Activated effector memory CD4-positive, alpha-beta T cell treated with Interleukin-2 at 50 U/mL for 16 hours (primary cell): ENCODE measurements at places on chromosomes 2 and 18.

GRCh38 chr2:44674473-44675284 is 266.8 kb upstream of the SIX3 start:
- no peak for DNase-seq

GRCh38 chr2:98452396-98453027 is 7.9 kb downstream of the INPP4A start:
- DNase-seq = no peak

- no peak for DNase-seq
These were observed 276 bp downstream of the NFE2L2 start for GRCh38 chr2:177264209-177264692.

- DNase-seq = no peak
These were observed 13.7 kb downstream of the NGEF start for GRCh38 chr2:232999354-232999753.

- DNase-seq = no peak
These were observed 250.9 kb downstream of the PTH2R start for GRCh38 chr2:208657468-208657867.

DNA sequence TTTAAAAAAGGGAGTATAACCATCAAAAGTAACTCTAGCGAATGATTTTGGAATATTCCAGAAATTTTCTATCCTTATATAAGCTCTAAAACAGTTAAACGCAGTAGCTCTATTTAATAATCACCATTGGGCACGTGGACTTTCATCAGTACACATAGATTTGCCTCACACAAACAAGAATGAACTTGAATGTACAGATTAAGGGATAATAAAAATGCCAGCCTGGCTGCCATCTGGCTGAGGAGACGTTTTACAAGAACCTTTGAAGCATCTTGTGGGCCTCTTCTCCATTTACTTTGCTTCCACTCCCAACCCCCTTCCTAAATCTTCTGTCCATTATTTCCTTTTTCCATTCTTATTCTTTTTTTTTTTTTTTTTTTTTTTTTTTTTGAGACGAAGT is 47.2 kb downstream of the AGAP1 start:
- no peak for DNase-seq

DNA sequence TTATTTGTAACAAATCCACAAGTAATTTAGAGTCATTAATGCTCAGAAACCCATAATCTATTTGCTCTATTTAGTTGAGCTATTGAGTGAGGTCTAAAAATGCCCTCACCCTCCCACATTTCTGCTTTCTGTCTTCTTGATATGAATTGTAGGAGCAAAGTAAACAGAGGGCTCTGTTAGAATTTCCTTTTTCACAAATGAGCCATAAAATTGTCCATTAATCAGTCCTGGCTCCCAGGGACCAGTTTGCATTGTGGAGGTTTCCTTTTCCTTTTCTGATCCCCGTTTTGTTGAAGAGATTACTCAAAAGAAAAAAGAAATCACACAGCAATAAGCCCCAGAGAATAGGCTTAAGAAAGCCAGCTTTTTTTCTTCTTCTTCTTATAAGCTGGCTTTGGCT is 476.7 kb downstream of the EPHA4 start:
- DNase-seq = no peak

DNA sequence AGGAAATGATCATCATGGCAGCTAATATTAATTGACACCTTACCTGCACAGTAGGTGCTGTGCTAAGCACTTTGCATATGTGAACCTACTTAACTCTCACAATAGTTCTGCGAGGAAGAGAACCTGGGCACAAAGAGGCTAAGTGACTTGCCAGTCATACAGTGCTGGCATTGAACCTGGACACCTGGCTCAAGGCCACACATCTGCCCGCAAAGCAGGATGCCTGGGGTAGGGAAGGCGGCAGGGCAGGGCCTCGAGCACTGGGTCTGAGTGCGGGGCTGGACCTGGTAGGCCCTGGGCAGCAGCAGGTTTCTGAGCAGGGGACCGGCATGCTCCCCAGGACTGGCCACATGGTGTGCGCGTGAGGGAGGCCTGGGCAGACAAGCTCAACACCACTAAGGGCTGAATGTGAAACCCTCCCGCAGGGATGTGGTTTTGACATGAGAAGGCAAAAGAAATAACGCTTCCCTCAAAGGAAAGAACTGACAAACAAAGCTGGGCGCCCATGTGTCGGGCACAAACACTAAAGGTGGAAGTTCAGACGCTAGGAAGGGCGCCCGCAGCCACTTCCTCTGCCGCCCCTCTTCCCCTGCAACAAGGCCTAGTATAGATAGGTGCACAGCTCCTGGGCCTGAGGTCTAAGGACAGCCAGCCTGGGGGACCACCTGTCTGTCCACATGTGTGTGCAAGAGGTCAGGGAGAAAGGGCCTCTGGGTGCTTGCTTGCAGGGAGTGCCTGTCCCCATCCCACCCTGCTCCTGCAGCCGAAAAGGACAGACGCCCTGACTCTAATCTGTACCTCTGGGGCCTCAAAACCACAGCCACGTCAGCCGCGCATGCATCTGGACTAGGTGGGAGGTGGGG is 92.5 kb downstream of the ZFP36L2 start:
- peak; percentile 77 for DNase-seq

DNA sequence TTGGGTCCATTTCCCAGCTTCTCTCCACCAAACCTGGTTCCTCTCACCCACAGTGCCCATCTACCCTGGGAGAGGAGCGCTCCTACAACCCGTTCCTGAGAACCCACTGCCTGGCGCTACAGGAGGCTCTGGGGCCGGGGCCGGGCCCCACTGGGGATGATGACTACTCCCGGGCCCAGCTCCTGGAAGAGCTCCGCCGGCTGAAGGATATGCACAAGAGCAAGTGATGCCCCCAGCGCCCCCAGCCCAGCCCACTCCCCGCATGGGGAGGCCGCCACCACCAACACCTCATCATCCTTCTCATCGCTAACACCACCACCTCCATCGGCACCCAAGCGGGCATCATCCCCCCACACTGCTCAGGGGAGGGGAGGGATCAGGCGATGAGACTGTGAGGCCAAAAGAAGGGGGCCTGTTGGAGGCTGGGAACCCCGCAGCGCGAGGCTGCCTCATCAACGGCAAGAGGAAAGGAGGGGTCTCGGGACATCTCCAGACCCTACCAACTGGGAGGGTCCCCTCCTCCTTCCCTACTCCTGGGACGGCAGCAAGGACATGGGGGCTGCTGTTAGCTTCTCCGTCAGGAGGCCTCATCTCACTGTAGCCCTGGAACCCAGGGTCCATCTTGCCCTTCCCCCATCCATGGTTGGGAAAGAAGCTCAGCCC is 11.8 kb upstream of the CATIP start:
- no peak for DNase-seq

GRCh38 chr2:223854741-223855140 is 17.4 kb upstream of the AP1S3 start:
- DNase-seq = no peak

DNA sequence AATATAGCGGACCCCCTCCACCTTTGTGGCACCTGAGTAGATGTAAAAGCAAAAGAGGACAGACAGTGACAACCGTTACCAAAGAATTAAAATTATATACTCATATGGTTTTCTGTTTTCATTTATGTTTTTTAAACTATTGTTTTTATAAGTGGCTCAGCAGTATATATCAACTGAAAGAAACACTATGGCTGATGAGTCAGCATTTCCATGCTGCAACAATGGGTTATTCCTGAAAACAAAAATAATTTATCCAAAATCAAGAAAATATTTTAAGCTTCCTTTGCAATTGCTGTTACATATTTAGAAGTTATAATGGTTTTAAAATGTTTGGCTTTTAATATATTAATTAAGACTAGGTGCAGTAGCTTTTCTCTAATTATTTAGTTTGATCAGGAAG is 17.7 kb downstream of the MRPS9 start:
- no peak for DNase-seq

DNA sequence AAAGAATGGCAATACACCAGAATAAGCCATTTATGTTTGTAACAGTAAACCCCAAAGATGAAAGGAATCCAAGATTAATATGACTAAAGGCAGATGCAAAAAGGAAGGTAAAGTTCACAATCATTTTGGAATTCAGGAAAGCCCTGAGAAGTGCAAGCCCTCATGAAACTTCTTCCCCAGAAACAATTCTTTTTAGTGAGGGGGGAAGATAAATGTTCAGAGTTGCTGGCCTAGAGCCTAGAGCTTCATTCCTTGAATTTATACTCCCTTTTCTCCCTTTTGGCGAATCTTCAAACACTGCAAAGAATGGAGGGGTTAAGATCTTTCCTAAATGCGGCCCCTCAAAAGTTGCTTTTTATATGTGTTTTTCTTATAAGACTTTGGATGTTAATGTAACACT is 368.8 kb downstream of the MEIS1 start:
- no peak for DNase-seq

DNA sequence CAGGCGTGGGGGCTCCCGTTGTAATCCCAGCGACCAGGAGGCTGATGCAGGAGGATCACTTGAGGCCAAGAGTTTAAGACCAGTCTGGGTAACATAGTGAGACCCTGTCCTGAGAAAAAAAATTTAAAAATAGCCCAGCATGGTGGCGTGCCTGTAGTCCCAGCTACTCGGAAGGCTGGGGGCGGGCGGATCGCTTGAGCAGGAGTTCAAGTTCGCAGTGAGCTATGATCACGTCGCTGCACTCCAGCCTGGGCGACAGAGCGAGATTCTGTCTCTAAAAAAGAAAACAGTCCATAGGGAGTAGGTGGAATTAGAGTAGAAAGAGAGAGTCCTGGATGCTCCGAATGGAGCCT is 325 bp upstream of the TTLL4 start:
- no peak for DNase-seq

DNA sequence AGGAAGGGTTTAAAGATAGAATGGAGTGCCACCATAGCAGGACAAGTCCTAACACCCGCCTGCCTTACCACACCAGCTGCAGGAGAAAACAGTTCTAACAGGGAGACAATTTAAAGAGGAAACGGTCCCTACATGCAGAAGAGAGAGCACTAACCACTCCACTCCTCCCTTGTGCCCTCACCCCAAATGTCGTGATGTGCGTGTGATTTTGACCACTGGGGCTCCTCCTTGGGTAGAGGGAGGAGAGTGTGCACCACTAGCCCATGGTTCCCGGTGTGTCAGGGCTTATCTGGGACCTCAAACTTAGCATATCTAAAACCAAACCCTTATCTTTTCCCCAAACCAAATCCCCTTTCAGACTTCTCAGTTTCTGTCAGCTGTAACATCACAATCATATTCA is 105.5 kb upstream of the CCDC68 start:
- no peak for DNase-seq

DNA sequence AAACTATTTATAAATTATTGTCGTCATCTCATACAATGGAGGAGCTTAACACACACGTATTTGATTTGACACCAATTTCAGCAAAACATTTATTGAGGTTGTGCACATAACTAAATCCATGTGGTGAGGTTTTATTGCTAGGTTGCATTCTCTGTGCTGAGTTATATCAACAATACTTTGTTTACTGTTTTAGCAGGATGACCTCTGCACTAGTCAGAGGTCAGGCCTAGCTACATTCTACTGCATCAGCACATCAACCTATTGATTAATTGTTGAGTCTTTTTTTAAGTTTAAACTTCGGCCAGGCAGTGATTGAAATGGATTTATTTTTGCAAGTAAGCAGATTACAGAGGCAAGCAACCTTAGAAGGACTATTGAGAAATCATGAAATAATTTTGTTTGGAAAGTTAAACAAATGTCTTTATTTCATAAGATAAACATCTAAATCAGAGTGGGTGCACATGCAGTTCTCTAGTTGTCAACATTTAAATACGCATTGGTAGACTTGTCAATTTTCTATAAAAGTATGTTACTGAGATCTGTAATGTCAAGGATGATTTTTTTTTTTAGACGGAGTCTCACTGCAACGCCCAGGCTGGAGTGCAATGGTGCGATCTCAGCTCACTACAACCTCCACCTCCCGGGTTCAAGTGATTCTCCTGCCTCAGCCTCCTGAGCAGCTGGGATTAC is 75.2 kb upstream of the CD28 start:
- no peak for DNase-seq

GRCh38 chr2:235501673-235502031 is 7.8 kb downstream of the AGAP1 start:
- DNase-seq = no peak

DNA sequence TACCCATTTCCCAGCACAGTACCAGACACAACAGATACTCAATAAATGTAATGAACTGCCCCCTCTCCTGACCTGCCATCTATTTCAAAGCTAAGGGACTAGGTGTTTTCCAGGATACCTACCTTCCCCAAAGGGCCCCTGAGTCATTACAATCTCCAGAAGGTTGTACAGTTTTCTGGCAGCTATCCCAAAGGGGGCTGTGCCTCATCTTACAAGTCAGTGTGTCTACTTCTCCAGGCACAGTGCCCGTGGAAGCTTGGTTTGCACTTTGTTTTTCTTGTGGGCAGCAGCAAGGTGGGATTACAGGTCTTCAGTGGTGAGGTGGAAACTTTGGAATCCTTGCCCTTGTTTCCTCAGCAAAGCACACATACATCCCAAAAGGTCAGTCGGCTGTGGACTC is 62.8 kb upstream of the CYP26B1 start:
- DNase-seq = no peak

DNA sequence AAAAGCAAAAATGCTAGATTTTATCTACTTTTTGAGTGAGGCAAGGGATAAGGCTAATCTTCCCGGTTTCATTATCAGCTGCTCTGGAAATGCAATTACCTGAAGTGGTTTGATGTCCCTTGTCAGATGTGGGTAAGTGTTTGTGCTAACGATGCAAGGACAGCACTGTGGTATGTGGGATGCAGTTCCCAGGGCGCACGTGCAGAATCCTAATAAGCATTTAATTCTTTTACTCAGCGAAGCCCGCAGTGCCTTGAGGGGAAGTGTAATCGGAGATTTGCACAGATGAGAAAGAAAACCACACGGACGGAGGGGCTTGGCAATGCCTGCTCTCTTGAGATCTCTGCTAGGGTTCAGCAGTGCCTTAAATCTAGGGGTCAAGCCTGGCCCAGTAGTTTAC is 108.5 kb upstream of the LYPD6 start:
- no peak for DNase-seq

DNA sequence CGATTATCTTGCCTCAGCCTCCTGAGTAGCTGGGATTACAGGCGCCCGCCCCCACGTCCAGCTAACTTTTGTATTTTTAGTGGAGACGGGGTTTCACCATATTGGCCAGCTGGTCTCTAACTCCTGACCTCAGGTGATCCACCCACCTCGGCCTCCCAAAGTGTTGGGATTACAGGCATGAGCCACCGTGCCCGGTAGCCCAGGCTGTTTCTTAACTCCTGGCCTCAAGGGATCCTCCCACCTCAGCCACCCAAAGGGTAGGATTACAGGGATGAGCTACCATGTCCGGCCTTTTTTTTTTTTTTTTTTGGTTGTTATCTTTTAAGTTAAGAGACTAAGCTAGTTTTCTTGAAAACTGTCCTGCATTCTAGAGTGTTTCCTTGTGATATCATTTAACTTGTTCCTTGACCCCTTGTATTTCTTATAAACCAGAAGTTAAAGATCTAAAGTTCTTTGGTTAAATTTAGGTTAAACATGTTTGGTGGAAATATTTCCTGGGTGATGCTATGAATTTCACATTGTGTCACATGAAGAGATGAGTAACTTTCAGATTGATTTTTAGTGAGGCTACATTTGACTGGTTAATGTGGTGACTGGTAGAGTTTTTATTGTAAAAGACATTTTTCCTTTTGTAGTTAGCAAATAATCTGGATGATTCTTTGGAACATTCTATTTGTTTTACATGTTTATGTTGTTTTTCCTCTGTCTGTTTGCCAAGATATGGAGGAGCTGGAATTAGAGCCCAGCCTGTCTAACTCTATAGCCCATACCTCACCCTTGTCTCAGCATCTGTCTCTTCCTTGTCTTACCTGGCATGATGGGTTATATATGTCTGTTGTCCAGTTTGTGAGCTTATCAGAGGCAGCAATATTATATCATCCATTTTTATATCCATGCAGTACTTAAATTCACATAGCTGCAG is 5.2 kb downstream of the NCAPH start:
- DNase-seq = no peak

GRCh38 chr18:28778706-28779105 is 601.8 kb upstream of the CDH2 start:
- DNase-seq = no peak
